Activated CD4-positive, CD25-positive, alpha-beta regulatory T cell (primary cell): ENCODE measurements at places on chromosomes 1 and 21.

- no peak for DNase-seq
These were observed 35.2 kb downstream of the DNASE2B start for GRCh38 chr1:84433258-84434080.

DNA sequence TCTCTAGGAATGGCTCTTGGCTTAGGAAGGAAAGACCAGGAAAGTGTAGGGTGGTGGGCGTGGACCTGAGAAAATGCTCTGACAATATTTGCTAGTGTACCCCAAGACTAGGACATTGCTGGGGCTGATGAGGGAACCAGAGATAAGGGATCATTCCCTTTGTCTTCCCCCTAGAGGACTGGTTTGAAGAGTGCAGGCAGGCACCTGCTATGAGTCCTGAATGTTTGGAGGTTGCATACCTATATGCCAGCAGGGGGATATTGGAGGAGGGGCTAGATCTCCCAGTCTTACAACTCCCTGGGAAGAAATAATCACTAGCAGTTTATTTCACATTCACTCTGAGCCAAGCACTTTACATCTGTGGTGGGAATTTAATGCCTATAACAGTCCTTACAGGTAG, 6.0 kb upstream of the BCL10 start:
- DNase-seq: no peak

- DNase-seq: peak; percentile 7
These were observed 66.3 kb upstream of the DIRAS3 start for GRCh38 chr1:68116643-68117235.

GRCh38 chr1:212595787-212596714, 12.5 kb upstream of the ATF3 start:
- no peak for DNase-seq

GRCh38 chr1:201540846-201541735, 2.2 kb downstream of the NAV1 start:
- no peak for DNase-seq

DNA sequence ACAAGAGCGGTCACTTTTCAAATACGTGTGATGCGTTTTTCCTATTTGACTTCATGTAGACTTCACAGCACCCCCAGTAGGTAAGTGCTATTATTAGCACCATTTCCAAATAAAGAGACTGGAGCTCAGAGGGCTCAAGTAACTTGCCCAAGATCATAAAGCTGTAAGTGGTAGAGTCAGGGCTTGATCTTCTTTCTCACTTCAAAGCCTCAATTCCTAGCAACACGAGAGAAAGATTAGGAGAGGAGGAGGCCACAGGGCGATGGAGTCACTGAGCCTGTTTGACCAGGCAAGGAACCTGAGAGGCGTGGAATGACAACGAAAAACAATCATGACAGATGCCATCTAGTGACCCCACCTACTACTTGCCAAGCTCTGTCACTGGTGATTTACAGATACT, 181.0 kb downstream of the FOXD2 start:
- DNase-seq: no peak

DNA sequence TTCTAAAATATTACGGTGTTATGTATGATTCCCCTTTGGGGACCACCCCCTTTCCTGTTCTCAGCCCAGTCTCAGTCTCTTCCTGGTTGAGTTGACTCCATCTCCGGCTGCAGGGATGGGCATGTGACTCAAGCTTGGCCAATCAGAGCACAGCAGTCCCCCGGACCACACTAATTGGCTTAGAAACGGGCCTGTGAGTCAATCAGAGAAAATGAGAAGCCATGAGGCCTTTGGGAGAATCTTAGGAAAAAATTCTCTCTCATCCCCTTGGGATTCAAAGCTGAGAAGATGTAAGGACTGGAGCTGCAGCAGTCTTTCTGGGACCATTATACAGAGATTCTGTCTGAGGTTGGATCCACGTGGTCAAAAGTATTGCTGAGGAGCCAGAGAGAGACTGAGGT, 10.7 kb upstream of the FHAD1 start:
- no peak for DNase-seq

DNA sequence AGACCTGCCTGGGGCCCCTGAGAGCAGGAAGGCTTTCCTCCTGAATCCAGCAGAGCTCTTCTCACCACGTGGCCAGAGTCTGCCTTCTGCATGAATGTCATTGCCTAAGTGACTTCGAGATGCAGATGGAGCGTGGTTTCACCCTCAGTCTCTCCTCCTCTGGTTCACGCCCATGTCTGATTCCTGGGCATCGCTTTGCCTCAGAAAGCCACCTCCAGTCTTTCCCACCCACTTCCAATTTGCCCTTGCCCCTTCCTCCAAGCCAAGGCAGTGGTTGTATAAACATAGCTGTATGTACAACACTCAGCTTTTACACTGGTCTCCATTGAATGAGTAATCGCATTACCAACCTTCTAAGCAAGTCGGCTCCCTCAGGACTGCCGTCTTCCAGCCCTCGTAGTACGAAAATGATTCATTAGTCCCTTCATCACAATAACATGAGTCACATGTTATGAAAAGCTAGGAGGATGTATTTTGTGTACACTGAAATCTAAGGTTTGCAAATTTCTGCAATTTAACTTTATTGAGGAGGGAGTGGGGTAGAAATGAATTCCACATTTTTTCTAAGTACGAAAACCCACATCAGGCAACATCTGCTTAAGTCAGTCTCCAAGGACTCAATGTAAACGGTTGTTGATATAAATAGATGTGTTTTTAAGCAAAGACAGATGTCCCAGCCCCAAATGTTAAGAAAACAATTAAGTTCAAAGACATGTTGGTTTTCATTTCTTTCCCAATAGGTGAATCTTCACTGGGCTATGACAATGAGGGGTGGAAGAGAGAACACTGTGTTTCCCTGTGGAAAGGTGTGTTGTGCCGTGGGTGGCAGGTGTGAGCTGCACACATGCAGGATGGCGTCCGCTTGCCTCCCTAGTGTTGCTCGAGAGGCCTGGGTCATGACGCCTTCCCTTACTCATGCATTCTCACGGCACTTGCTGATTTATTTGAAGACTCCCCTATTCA, 32.3 kb upstream of the ETS2 start:
- DNase-seq: no peak

DNA sequence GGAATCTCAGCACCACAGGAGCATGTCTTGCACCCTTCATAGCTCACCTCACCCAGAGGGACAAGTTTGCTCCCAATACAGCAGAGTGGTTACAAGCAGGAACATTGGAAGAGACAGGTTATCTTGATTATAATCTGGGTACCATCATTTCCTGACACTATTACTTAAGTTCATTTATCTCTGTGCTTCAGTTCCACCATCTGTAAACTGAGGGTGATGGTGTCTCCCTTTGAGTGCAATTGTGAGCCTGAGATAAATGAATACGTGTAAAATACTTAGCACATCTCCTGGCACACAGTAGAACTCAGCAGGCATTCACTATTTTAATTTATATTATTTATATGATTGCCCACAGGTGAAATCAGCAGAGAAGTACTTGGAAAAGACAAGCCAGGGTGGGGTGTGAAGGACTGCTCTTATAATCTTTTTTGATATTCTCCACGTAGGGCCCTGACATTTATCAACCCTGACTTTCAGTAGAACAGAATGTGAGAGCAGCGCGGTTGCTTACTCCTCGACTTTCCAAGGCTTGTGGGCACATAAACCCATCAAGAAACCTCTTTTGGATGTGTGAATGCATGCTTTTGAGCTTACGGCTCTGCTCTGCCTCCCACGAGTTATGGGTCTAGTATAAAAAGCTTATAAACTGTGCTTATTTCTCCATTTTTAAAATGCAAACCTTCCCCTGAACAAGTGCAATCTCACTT, 34.9 kb downstream of the DUSP10 start:
- no peak for DNase-seq

GRCh38 chr1:221714227-221715152, 27.4 kb downstream of the DUSP10 start:
- no peak for DNase-seq

DNA sequence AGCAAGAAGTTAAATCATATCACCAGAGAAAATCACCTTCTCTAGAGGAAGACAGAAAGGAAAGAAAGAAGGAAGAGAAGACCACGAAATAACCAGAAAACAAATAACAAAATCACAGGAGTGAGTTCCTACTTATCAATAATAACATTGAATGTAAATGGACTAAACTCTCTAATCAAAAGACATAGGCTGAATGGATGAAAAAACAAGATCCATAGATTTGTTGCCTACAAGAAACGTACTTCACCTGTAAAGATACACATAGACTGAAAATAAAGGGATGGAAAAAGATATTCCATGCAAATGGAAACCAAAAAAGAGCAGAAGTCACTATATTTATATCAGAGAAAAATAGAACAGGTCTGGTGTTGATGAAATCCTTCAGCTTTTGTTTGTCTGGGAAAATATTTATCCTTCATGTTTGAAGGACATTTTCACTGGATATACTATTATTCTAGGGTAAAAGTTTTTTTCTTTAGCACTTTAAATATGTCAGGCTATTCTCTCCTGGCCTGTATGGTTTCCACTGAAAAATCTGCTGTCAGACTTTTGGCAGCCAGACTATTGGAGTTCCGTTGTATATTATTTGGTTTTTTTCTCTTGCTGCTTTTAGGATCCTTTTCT, 202.5 kb upstream of the DUSP10 start:
- no peak for DNase-seq

DNA sequence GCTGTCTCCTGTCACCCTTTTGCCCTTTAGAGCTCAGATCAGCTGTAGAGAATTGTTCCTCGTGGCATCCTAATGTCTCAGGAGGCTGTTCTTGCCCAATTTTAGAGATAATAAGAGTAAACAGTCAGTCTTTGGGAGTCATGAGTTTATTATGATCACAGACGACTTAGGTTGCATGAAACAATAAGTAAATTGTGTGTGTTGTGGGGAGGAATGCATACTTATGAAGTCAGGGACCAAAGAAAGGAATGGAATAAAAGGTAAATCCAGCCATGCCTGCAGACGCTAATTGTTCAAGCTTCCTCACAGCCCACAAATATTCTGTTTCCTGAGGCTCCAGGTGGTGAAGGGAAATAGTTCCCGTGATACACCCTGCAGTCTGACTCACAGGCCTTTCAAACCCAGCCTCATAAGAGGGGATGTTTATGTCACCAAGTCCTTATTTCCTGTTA, 897 bp downstream of the EPHX4 start:
- no peak for DNase-seq

- DNase-seq: no peak
These were observed 122.1 kb downstream of the NGF start for GRCh38 chr1:115215703-115216521.

GRCh38 chr1:109499661-109500536, 6.0 kb downstream of the CYB561D1 start:
- DNase-seq: peak; percentile 27

GRCh38 chr1:181251001-181251712, 162.7 kb downstream of the IER5 start:
- DNase-seq: no peak

DNA sequence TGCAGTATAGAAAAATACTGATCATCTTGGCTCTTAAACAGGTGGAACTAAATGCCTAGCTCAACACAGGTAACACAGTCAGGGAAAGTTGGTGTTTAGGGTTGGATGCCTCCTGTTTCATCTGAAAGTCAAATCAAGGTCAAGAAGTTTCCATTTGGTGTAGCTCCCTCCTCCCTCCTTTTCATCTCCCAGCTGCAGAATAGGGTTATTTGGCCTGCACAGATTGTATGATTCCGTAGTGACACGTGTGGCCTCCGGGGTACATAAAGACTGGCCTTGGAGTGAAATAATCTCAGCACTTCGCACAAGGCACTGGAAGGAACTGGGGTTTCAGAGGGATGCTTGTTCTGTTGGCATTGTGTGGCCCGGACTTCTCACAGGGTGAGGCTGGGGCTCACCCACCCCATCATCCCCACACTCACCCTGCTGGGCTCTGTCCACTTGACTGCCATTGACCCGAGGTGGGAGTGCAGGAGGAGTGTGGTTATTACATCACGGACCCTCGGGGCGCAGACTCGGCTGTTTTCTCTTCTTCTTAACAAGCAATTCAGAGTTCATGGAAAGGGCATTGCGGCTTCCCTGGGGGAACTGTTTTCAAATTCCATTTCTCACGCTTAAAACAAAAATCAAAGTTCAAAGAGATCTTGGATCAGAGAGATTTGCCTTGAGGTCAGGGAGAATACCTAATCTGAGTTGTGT, 18.4 kb downstream of the IGSF5 start:
- no peak for DNase-seq

DNA sequence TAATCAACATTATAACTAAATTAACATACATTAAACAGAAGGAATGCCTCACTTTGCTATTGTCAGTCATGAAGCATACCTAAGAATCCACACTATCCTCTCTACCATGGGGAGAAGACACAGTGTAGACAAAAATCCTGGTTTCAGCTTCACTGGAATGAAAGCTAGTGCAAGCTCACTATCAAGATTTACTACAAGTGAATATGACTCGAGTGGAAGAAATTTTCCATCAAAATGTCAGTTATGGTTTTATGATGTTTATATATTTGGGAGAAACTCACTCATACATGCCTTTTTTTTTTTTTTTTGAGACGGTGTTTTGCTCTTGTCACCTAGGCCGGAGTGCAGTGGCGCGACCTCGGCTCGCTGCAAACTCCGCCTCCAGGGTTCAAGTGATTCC, 424.3 kb downstream of the KCNT2 start:
- DNase-seq: no peak

DNA sequence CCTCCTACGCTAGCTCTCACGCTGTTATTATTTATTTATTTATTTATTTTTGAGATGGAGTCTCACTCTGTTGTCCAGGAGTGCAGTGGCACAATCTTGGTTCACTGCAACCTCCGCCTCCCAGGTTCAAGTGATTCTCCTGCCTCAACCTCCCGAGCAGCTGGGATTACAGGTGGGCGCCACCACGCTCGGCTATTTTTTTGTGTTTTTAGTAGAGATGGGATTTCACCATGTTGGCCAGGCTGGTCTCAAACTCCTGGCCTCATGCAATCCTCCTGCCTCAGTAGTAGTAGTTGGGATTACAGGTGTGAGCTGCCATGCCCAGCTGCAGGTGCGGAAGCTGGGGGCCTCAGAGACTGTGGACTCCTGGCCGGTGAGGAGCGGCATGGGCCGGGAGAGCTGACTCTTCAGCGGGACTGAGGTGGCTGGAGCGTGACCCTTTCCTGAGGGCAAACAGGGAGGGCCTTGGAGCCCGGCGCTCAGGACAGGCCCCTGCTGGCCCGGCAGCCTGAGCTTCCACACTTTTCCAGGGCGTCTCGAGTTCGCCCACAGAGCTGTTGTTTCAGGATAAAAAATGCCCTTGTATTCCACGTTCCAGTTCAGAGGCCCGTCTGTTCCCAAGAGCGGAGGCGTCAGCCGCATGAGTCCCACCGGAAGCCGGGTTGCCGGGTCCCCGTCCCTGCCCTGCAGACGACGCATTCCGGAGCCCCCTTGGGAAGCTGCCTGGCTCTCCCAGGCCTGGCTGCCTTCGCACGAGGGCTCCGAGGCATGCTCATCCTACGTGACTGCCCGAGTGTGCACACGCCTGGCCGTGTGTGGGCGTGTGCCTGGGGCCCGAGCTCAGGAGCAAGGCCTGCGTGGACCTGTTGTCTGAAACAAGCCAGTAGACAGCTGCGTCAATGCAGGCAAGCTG, 126.2 kb downstream of the SIK1 start:
- no peak for DNase-seq
